Fibroblast of the aortic adventitia (primary cell): ENCODE measurements at places on chromosomes 13 and 19. TPM values are rescaled to one million over a fixed set of nuclear protein-coding genes. Genes with fewer than 3 reads are reported as not detected.

Gene FCGBP
- under 0.01 and 0.33 TPM in 2 replicates for total RNA-seq

GRCh38 chr13:39729156-39729555 is 73.7 kb downstream of the COG6 start:
- DNase-seq, result peak; percentile 10

DNA sequence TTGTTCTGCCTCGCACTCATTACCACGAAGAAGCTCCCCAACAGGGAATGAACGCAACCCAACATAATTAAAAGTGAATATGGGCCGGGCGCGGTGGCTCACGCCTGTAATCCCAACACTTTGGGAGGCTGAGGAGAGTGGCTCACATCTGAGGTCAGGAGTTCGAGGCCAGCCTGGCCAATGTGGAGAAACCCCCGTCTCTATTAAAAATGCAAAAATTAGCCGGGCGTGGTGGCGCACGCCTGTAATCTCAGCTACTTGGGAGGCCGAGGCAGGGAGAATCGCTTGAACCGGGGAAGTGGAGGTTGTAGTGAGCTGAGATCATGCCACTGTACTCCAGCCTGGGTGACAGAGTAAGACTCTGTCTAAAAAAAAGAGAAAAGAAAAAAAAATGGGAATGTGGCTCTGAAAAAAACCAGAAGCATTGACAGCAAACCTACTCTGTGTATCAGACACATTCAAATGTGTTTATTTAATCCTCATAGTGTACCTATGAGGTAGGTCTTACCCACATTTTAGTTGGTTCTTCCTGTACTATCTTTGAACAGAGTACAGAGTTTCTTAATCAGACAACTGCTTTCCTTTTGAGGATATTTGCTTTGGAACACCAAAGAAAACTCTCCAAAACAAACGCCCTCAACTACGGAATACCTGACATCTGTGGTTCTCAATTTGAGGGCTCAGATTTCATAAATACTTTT is 70.0 kb downstream of the NUFIP1 start:
- DNase-seq, result no peak

GRCh38 chr19:37817180-37817981 is 38.0 kb upstream of the ZNF573 start:
- DNase-seq, result peak; percentile 14

DNA sequence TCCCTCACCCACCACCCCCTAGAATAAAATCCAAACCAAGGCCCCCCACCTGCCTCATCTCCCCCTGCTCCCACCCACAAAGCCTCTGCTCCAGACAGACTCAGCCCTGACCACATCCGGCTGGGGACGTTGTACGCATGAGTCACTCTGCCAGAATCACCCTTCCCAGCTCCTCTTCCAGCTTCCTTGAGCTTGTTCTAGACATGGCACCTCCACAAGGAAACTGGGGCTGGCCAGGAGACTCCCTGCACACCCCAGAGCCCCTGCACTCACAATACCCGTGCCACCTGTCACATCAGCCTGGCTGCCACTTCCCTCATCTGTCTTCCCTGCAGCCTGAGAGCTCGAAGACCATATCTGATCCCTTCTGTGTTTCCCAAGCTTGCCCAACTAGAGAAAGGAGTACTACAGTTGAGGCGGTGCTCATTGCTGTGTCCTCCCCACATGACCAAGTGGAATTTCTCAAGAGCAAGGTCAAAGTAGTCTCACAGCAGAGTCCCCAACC is 9.7 kb downstream of the DEDD2 start:
- peak; percentile 62 for DNase-seq

GRCh38 chr13:99065235-99066015 is 87.6 kb upstream of the DOCK9 start:
- no peak for DNase-seq

GRCh38 chr19:53624771-53625545 is 6.8 kb upstream of the DPRX start:
- DNase-seq, result no peak

- no peak for DNase-seq
Observed at GRCh38 chr19:8132858-8133458, 16.4 kb downstream of the FBN3 start.

Gene SHC2
- total RNA-seq, result 0.81 and 3.3 TPM in 2 replicates

GRCh38 chr13:41931337-41931736 is 29.6 kb downstream of the VWA8 start:
- peak; percentile 57 for DNase-seq

DNA sequence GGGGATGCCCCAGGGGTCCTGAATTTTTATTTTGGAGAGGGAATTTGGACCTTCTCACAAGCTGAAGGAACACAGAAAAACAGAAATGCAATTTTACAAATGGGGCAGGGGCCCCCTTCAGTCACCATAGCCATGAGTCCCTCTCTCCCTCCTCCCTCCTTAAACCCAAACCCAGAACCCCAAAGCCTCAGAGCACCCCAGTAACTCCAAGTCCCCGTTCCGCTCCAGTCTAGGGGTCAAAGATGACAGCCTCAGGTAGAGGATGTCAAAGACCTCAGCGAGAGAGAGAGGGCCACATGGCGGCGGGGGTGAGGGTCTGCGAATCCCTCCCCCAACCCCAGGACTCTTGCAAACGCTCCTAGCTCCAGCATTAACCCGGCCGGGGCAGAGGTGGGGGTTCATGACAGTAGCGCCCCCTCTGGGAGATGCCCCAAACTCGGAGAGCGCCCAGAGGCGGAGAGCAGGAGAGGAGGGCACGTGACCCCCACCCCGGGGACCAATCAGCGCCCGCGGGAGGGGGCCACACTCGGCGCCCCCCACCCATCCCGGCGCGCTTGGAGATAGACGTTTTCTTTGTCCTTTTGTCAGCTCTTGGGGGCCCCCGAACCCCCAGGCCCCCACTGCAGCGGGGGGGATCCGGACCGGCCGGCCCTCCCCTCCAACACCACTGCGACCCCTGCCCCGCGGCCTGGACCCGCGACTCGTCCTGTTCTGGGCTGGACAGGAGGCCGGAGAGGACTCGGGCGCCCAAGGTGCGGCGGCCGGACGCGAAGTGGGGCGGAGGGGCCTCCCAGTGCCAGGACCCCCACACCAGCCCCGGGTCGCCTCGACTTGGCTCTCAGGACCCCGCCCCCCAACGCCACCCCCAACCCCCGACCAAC is 20.8 kb upstream of the SEMA6B start:
- no peak for DNase-seq

- no peak for DNase-seq
Observed at GRCh38 chr13:97249093-97249795, 27.1 kb downstream of the MBNL2 start.

DNA sequence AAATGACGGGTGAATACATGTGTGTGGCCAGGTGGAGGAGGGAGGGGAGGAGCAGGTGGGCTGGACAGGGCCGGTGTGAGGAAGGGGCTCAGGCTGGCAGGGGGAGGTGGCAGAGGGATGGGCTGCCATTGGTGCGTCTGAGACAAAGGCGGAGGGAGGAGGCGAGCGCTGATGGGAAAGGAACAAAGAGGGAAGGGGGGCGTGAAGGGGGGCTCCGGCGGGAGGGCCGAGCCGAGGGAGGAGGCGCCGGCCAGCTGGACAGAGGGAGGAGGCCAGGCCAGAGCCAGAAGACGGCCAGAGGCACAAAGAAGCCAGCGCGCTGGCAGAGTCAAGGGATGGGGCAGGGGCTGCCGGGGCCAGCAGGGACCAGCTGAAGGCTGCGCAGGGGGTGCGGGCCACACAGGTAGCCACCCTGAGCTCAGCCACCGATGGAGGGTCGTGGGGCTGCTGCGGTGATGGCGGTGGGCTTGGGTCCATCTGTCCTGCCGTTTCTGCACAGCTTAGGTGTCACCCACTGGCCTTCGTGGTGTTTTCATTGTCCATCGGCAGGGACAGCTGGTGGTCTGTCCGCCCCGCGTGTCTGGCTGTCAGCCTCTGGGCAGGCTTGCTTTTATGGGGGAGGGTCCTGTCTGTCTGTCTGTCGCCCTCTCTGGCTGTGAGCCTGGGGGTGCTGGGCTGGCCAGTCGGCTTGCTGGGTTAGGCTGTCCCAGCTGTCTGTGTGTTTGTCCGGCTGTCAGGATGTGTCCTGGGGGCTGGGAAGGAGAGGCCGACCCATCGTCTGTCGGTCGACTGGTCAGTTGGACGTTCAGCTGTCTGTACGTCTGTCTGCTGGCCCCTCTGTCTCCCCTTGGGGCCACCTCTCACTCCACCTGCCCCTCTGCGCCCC is 2.2 kb downstream of the APC2 start:
- no peak for DNase-seq

Gene B9D2
- 0.25 and 4.5 TPM in 2 replicates for total RNA-seq

- DNase-seq, result no peak
Observed at GRCh38 chr19:56162258-56162657, 13.6 kb upstream of the GALP start.

GRCh38 chr13:75010941-75011340 is 471.0 kb downstream of the TBC1D4 start:
- no peak for DNase-seq

Gene FOSB
- 0.33 and 0.81 TPM in 2 replicates for total RNA-seq

DNA sequence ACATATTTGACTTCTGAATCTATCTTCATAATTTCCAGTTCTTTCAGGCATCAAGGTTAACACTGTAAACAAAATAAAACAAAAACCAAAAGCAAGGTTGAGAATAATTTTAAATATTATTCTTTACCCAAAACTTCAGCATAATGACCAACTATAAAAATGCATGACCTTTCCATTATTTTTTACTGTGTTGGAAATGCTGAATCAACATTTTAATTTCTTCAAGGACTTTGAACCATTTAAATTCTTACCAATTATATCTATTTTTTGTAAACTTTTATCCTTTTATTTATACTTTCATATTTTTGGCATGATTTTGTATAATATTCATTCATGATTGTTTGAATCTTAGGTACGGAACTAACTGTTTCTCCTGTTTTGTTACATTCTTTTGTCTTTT is 6.9 kb downstream of the ZNF585A start:
- no peak for DNase-seq

DNA sequence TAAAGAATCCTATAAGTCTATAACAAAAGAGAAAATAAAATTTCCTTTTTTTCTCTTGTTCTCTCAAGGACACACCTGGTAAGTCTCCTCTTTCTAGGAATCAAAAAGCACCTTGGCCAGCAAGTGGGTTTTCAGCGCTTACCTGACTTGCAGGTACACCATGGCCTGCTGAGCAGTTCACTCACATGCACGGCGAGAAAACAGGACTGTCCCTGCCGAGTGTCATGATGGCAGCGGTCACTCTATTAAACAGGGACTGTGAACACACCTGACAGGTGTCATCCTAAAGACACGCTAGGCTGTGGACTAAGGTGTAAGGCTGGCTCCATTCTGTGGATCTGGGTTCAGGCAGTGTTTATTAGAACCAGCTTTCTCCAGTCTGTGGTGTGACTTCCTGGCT is 170.2 kb downstream of the TEX29 start:
- no peak for DNase-seq

- DNase-seq, result peak; percentile 81
Observed at GRCh38 chr13:51793570-51794271, 10.2 kb downstream of the DHRS12 start.

DNA sequence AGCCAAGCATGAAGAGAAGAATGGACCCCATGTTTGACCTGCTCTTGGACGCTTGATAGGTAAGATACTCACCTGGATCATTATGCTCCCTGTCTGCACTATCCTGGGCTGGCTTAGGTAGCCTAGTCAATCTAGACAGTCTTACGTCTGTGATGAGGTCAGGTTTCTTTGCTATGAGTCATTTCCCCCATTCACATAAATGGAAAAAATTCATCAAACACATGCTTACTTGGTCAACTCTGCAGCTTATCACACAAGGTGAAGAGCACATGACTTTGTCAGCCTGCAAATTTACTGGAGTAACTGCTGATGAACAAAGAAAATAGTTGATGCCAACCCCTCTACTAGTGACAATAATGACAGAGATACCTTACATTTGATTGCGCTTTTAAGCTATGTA is 170.0 kb downstream of the NUFIP1 start:
- peak; percentile 75 for DNase-seq

- no peak for DNase-seq
Observed at GRCh38 chr13:99281811-99282263, 23.7 kb upstream of the GPR18 start.
